Suprapubic skin (tissue), 4 donors: ENCODE measurements at places on chromosomes 16 and 17.

DNA sequence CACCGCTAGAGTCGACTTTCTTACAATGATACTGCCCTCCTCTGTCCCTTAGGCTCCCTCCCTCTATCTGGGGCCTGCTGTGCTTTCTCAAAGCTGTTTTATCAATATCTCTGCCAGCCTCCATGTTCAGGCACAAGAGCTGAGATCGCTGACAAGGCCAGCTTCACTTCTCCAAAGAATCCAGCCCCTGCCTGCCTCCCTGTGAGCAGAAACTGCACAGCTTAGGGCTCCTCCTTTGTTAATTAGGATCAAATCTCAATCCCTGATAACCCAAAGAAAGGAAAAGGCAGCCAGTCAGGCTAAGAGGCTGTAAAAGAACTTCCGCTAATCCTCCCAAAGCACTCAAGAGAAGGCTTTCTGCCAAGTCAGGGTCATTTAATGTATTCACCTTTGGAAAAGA lies 616.0 kb upstream of the CDH11 start:
- no peaks in the 10 kb centered on the region for H3K4me1 ChIP-seq
- no peaks in the 10 kb centered on the region for H3K27me3 ChIP-seq
- H3K4me3 ChIP-seq = no peak overlapping the region

GRCh38 chr17:17757956-17758845 lies 76.9 kb downstream of the RAI1 start:
- H3K4me1 ChIP-seq = peaks cover 10% of the 10 kb centered on the region
- no peak for DNase-seq
- no peak overlapping the region for H3K4me3 ChIP-seq

DNA sequence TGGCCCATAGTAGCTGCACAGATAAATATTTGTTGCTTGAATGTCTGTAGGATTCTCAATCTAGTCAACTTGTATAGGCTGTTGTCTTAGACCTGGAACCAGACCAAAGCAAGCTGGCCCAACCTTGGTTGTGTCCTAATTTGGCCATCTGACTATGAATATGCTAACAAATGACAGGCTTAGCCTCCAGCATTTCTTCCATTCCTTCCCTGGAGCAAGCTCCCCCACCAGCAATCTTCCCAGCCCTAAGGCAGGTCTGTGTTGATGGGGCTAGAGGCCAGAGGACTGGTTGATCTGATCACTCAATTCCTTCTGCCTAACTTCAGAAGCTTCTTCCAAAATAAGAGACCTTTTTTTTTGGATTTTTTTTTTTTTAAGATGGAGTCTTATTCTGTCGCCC lies 9.4 kb upstream of the PHOSPHO1 start:
- peaks cover 4% of the 10 kb centered on the region for H3K4me1 ChIP-seq
- DNase-seq = no peak
- H3K4me3 ChIP-seq = no peak overlapping the region
- H3K27me3 ChIP-seq = no peaks in the 10 kb centered on the region

DNA sequence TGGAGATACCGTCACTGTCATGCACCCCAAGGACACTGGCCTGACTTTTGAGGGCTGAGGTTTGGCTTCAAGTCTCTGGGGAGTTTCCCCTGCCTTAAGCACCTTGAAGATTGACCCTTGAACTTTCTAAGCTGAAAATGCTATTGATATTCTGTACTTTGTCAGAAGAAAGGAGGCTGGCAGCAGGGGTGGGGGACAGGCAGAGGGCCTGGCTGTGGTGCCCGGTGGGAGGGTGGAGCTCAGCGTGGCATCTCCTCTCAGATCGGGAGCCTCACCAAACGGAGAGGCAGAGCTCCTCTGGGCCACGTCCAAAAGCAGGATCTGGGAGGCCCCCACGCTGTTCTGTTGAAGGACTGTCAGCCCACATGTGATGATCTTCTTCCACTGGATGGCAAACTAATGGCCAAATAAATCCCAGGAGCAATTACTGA lies 305.2 kb upstream of the IRX3 start:
- peaks cover 18% of the 10 kb centered on the region for H3K27me3 ChIP-seq
- no peak for DNase-seq
- no peaks in the 10 kb centered on the region for H3K36me3 ChIP-seq

DNA sequence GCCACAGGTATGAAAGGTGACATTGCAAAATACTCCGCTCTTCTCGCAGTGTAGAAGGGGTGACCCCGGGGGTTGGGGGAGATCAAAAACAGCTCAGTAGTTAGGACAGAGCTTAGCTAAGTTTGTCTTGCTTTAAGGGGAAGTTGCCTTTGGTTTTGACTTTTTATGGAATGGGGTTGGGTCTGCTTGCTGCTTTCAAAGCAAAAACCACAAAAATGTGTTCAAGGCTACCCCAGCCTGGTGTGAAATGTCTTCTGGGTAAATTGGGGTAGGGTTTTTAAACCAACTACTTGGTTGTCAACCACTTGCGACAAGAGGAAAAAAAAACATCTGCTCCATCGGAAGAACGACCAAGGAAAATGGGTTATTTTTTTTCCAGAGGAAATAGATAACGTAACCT lies 6.2 kb downstream of the FUS start:
- peaks cover 89% of the 10 kb centered on the region for H3K36me3 ChIP-seq
- H3K4me1 ChIP-seq = peaks cover 36% of the 10 kb centered on the region
- no peaks in the 10 kb centered on the region for H3K27me3 ChIP-seq
- no peak overlapping the region for H3K4me3 ChIP-seq
- DNase-seq = no peak
- H3K27ac ChIP-seq = no peak overlapping the region

- H3K27me3 ChIP-seq = peaks cover 7% of the 10 kb centered on the region
- DNase-seq = no peak
- H3K27ac ChIP-seq = no peak overlapping the region
- no peaks in the 10 kb centered on the region for H3K4me1 ChIP-seq
Measured at GRCh38 chr17:62084585-62084984, 19.5 kb upstream of the MED13 start.

DNA sequence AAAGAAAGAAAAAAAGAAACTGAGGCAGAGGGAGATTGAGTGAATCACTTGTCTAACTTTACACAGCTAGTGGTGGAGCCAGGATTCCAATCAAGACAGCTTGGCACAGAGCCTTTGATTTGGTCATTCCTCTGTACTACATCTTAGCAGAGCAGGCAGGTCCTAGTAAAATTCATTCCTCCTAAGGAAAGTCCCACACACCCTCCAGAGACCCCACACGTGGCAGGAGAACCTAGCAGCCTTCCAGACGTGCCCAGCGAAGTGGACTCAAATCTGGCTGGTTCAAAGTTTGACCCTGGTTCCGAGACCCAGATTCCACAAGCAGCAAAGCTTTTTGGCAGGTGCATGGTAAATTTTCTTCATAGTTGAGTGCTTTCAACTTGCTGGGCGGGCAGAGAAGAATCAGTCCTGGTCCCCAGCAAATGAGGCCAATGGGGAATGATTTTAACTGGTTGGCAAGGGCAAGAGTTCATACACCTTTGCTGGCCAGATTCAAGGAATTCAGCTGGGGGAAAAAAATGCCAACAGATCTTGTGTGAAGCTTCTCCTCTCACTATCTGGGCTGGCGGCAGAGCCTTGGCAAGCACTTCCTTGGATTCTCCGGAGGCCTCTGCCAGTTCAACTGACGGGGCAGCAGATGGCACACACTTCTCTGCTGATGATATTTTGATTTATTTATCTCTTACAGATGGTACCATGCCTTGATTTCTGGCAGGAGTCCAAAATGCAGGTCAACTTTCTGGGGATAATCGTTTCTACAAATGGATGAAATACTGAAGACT lies 82.4 kb downstream of the GSG1L start:
- no peaks in the 10 kb centered on the region for H3K36me3 ChIP-seq
- no peak overlapping the region for H3K4me3 ChIP-seq
- peak; percentile 16 for DNase-seq
- no peaks in the 10 kb centered on the region for H3K27me3 ChIP-seq
- H3K4me1 ChIP-seq = no peaks in the 10 kb centered on the region
- H3K27ac ChIP-seq = no peak overlapping the region

DNA sequence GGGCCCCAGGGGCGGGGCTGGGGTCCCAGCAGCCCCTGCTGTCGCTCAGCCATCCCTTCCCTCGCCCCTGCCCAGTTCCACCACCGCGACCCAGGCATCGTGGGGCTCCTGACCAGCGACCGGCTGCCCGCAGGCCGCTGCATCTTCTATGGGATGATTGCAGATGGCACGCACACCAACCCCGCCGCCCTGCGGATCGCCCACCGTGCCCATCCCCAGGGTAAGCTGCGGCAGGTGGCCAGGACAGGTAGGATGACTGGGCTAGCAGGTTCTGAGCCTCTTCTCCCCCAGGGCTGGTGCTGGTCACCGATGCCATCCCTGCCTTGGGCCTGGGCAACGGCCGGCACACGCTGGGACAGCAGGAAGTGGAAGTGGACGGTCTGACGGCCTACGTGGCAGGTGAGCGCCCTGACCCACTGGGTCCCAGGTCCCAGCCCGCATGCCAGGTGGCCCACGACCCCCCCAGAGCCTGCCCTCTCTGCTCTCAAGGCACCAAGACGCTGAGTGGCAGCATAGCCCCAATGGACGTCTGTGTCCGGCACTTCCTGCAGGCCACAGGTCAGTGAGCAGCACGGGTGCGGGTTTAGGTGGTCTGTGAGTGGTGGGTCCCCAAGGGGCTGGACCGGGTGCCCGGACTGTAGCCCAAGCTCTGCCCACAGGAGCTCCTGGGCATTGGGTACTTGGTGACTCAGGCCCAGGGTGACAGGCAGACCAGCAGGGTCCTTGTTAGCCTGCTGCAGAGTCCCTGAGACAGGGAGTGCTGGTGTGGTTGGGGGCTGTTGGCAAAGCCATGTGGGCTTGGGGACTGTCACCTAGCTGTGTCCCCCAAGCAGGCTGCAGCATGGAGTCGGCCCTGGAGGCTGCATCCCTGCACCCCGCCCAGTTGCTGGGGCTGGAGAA lies 2.8 kb downstream of the CEMP1 start:
- H3K27me3 ChIP-seq = no peaks in the 10 kb centered on the region
- no peak overlapping the region for H3K27ac ChIP-seq
- H3K4me1 ChIP-seq = peaks cover 24% of the 10 kb centered on the region
- peaks cover 60% of the 10 kb centered on the region for H3K36me3 ChIP-seq
- no peak for DNase-seq

GRCh38 chr16:87057211-87057881 lies 259.8 kb downstream of the C16orf95 start:
- H3K4me1 ChIP-seq = no peaks in the 10 kb centered on the region
- H3K4me3 ChIP-seq = no peak overlapping the region
- no peak overlapping the region for H3K27ac ChIP-seq
- DNase-seq = peak; percentile 71
- no peaks in the 10 kb centered on the region for H3K36me3 ChIP-seq

GRCh38 chr16:69277413-69277812 lies 33.7 kb upstream of the VPS4A start:
- H3K4me3 ChIP-seq = no peak overlapping the region
- H3K4me1 ChIP-seq = peaks cover 15% of the 10 kb centered on the region
- H3K36me3 ChIP-seq = peaks cover 3% of the 10 kb centered on the region
- H3K27me3 ChIP-seq = no peaks in the 10 kb centered on the region
- no peak for DNase-seq

- no peak overlapping the region for H3K4me3 ChIP-seq
- H3K4me1 ChIP-seq = peaks cover 5% of the 10 kb centered on the region
- H3K36me3 ChIP-seq = peaks cover 64% of the 10 kb centered on the region
- no peak for DNase-seq
- no peak overlapping the region for H3K27ac ChIP-seq
Measured at GRCh38 chr17:27596566-27597187, 34.3 kb upstream of the LGALS9 start.

DNA sequence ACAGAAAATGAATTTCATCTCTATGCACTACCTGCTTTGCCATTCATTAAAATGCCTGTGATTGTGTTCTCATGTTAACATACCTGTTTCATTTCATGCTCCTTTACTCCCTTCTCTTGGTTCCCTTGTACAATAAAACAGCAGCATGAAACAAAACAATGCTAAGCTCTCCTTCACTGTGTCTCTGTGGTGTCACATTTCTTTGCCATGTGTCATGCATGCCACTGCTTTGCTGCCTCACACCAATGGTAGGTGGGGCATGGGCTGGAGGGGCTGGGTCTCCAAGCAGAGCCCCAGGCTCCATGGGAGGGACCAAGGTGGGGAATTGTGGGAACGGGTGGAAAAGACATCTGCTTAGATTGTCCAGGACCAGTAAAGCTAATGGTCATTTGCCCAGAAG lies 83.6 kb downstream of the RGS9 start:
- H3K36me3 ChIP-seq = no peaks in the 10 kb centered on the region
- DNase-seq = no peak
- H3K27ac ChIP-seq = no peak overlapping the region
- peaks cover 14% of the 10 kb centered on the region for H3K27me3 ChIP-seq

DNA sequence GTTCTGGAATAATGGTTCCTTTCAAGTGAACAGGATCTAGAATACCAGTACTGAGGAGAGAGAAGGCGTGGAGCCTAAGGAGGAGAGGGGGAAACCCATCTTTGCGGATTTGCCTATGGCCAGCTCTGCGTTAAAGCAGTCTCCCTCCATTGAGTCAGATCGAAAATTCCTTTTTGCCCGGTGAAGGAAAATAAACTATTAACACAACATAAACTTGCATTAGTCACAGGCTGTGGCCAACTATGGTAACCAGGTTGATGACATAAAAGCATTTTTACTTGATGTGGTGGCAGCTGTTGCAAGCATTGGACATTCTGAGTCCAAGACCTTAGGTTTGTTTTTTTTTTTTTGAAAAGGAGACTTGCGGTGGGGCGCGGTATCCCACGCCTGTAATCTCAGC lies 8.9 kb downstream of the LDAF1 start:
- peaks cover 23% of the 10 kb centered on the region for H3K4me1 ChIP-seq
- H3K4me3 ChIP-seq = no peak overlapping the region
- peaks cover 64% of the 10 kb centered on the region for H3K36me3 ChIP-seq
- no peak for DNase-seq
- no peaks in the 10 kb centered on the region for H3K27me3 ChIP-seq

DNA sequence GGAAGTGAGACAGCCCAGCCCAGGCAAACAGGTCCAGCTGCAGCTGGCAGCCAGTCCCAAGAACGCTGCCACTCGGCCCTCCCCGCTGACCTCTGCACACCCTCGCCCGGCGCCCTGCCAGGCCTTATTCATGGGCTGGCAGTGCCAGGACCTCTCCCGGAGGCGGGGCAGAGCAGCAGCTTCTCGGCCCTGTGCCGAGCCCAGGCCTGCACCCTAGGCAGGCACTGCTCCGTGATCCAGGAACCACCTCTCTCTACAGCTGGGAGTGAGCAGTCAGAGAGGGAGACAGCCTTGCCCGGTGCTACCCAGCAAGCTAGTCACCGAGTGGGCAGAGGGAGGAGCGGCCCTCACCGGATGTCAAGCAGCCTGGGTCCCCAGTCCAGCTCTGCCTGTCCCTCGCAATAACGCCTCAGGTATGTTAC lies 79.9 kb upstream of the CBX4 start:
- no peak overlapping the region for H3K27ac ChIP-seq
- peaks cover 30% of the 10 kb centered on the region for H3K4me1 ChIP-seq
- DNase-seq = no peak
- H3K27me3 ChIP-seq = peaks cover 57% of the 10 kb centered on the region
